SW 1271 (cell line): ENCODE measurements at places on chromosomes 7 and 10.

DNA sequence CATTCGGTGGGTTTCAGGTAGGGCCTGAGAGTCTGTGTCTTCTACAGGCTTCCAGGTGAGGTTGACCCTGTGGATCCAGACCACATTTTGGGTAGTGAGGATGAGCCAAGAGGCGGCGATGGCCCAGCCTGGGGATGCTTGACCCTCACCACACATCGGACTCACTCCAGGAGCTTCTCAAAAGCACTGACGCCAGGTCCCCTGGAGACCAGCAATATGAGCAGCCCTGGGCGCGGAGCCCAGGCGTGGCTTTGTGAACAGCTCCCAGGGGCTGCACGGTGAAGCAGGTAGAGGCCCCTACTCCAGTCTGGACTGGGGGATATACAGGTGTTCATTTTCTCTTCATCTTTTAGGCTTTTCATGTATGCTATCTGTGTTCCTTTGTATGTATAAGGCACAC lies 139.7 kb upstream of the PCBD1 start:
- DNase-seq, result no peak

DNA sequence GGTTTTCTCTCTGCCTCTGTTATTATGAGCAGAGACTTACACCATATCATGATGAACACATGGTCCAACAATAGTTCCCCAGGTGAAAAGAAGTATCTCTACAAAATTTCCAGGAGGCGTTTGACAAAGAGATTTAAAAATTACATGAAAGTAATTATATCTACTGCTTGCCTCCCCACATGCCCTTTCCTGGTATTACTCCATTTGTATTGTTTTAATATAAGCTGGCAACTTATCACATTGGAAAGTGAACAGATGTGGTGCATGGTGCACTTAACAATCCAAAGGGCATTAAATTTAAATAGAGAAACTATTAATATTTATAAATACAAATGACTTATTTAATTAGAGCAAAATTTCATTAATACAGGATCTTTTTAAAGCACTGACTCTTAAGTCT lies 638.2 kb downstream of the ANKRD7 start:
- DNase-seq, result no peak

DNA sequence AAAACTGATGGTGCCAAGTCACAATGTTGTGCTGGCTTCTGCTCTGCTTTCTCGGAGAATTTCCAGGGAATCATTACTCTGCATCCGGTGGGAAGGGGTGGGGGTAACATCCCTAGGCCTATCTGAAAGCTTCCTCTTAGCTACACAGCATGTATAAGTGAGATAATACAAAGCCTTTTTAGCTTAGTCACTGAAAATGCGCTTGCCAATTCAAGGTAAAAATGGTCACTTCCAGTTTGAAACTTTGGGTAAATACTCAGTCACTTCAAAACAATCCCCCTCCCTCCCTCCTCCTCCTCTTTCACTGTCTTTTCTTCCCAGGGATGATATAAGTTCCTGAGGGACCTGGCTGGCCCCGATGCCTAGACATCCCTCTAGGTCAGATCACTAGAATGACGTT lies 57.3 kb upstream of the APBB1IP start:
- no peak for DNase-seq

- no peak for DNase-seq
Observed at GRCh38 chr7:157347217-157347904, 10.6 kb downstream of the DNAJB6 start.

DNA sequence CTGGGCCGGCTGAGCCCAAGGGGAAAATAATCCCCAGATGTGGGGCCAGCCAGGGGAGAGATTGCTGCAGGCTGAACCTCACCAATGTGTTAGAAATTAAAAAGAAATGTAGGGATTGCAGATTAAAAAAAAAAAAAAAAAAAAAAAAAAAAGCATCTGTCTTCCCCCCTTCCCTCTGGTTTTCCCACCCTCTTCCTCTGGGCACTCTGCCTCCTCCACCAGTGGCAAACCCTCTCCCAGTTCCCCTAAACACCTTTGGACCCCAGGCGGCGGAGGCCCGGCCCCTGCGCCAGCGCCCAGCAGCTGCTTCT lies 7.1 kb downstream of the MNX1 start:
- DNase-seq, result no peak

DNA sequence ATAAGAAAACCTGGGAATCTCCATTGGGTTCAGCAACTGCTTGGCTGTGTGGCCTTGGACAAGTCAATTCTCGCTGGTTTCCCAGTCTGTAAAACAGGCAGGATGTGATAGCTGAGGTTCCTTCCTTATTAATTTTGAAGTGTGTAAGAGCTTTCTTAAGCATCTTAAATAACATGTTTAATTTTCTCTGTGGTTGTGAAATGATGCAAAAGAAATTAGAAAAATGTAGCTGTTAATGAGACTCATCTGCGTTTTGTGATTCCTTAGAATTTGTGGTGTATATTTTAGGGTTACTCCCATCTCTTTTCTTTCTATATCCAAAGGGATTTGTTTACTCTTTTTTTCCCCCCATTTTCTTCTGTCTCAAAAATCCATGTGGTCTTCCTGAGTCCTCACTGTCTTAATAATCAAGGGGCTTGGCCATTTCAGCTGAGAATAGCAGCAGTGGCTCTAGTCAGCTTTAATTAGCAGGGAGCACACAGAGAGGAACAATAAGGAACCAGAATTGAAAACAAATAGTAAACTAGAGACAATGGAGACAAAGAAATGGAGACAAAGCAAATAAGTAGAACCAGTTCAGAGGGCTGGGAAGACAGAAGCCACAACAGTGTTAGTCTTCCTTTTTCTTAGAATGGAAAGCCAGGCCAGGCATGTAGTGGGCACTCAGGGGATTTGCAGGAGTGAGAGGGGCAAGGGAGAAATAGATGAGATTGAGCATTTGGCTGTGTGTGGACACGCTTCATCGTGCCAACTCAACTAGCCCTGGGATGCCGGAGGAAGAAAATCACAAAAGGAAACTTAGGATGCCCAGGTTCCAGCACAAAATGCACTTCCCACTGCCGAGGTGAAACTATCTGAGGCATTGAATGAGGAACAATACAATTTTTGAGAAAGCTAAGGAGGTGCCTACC lies 93.9 kb downstream of the CHN2 start:
- DNase-seq, result no peak

- peak; percentile 81 for DNase-seq
Observed at GRCh38 chr7:105439174-105439893, 50.6 kb upstream of the SRPK2 start.

GRCh38 chr7:70068531-70068930 lies 470.3 kb downstream of the AUTS2 start:
- no peak for DNase-seq

- no peak for DNase-seq
Observed at GRCh38 chr10:61283481-61284221, 169.5 kb downstream of the TMEM26 start.

- no peak for DNase-seq
Observed at GRCh38 chr7:75967487-75967997, 26.9 kb downstream of the TMEM120A start.

GRCh38 chr10:110353244-110354119 lies 48.8 kb upstream of the SMNDC1 start:
- DNase-seq, result peak; percentile 68

- DNase-seq, result no peak
Observed at GRCh38 chr7:127798769-127799372, 146.9 kb downstream of the SND1 start.

- no peak for DNase-seq
Observed at GRCh38 chr10:64813391-64813790, 1292.2 kb downstream of the REEP3 start.

GRCh38 chr7:86916277-86916825 lies 143.1 kb downstream of the ELAPOR2 start:
- DNase-seq, result no peak

GRCh38 chr10:78980354-78980753 lies 88.4 kb upstream of the ZMIZ1 start:
- no peak for DNase-seq

DNA sequence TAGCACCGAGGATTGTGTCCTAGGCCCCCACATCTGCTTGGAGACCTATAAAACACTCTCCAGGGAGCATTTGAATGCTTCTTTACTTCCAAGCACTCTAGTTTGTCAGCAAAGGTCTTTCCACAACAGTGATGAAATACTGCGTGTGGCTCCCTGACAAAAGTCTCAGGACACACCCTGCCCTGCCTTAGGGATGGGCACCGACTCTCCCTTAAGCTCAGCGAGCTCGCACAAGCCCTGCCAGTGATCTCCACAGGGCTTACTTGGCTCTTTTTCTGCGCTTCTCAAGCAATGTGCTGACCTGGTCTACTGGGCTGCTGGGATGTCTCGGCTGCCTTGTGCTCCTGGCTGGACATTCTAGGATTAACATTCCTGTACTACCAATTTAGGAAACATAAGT lies 84.3 kb upstream of the MPP7 start:
- DNase-seq, result no peak

DNA sequence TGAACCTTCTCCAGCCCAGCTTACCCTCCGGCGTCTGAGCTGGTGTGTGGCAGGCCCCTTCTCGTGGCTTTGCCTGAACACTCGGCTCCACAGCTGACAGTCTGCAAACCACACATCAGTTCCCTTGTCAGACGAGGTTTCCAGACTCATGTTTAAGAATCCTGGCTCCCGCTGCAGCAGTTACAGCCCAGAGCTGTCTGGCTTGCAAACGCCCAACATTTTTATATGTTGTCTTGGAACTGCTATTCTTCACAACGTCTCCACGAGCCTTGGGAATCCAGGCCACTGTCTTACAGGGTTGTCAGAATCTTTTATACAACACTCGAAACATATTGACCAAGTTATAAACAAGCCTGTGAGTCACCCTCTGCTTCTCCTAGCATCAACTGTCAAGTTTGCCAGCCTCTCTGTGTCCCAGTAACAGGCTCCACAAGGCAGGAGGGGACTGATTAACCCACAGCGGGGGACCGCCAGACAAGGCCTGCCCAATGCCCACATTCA lies 68.1 kb downstream of the TNS3 start:
- no peak for DNase-seq

DNA sequence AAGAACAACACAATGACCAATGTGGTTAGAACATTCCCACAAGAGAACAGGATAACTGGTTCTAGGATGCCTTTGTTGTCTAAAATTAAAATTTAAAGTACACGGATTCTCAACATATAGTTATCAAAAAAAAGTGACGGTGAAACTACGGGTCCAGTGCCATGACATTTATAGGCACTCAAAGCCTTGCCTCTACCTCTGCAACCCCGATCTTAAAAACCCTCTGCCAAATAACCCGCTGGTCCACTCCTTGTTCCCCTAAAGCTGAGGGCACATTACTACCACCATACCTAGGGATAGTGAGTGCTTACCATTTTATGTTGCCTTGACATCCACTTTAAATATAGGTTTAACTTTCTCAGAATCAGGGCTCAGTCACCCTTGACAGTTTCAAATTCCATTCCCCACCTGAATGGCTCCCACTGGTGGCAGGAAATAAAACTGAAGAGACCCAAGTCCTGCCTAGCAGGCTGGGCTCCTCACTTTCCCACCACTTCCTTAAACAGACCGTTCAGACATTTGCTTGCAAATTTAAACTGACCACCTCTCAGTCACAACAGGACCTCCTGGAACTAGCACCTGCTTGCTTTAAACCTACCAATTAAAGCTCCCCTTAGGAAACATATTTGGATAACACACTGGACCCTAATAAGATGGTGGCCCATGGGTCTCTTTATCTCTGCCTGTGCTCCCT lies 169.9 kb upstream of the ASAH2 start:
- peak; percentile 11 for DNase-seq

DNA sequence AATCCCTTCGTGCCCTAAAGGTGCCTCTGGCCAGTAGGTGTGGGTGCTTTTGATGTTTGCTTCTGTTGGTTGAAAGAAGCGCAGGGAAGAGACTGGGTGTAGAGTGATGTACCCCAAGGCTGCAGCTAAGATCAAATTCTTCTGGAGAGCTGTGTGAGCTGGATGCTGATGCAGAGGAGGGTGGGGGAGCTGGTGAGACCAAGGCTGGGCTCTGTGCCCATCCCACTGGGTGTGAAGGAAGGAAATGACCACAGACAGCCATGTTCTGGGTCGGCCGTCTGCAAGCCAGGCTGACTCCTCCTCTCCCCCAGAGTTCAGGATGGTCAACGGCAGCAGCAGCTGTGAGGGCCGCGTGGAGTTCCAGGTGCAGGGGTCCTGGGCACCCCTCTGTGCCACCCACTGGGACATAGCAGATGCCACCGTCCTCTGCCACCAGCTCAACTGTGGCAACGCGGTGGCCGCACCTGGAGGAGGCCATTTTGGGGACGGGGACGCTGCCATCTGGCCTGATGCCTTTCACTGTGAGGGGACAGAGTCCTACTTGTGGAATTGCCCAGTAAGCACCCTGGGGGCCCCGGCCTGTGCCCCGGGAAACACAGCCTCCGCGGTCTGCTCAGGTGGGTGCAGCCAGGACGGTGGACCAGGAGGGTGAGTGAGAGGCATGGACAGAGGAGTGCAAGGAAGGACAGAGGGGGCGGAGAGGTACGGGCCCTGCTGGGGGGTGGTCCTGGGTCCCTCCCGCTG lies 5.1 kb downstream of the SCART1 start:
- no peak for DNase-seq
